ENCODE measurements at places on chromosomes 6 and 20.
A peak's percentile ranks its signal among the peaks of the same experiment; 100 is the strongest.

DNA sequence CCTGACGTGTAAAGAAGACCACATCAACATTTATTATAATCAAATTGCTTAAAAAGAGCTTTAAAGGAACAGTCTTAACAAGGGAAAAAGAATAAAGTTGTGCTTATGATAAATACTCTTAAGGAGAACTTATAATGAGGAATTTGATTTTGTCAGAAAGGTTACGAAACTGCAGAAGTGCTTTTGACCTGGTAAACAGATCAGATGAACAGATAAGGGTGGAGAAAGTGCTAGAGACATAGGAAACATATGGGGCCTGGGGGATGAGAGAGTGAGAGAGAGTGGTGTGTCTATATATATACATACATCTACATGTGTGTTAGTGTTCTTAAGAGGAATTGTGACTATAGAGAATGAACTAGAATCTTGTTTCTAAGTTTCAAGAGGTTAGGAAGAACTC is 186.2 kb upstream of the GJE1 start:
- no peak for DNase-seq

GRCh38 chr6:65728879-65729479 is 22.0 kb upstream of the EYS start:
- DNase-seq, result no peak

DNA sequence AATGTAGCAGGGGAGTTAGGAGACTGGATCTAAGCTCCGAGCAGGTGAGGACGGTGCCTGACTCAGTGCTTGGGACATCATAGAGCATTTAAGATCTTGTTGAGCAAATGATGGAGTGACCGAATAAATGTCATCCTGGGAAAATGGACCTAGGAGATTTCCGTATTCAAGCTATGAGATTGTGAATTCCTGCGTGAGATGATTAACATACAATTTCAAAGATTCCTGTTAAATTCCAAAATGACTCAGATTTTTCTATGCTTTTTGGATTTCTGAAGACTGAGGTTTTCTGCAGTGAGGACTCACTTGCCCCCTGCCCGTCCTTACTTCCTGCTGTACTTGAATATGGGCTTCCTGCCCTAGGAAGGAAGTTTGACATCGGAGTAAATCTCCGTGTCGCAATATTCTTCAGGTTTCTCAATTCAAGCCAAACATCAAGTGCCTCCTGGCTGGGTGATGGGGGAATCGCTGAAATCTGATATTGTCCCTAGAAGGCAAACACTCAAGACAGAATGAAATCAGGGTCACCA is 5.2 kb downstream of the SYTL3 start:
- DNase-seq, result peak; percentile 55

DNA sequence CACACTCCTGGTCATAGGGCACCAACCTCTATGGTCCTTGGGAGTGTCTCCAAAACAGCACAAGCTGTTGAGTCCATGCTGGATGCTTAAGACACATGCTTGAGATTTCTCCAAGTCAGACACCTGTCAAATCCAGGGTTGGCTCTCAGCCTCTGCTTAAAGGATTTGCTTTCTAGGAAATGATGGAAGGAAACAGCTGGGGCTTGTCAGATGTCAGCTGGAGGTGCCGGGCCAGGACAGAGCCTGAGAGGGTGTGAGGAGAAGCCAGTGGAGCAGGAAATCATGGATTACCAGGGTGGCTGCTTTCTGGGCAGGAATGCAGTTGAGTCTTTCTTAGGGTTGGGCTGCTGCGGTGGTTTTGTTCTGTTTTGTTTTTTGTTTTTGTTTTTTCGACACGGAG is 83.0 kb upstream of the FAM184A start:
- no peak for DNase-seq

DNA sequence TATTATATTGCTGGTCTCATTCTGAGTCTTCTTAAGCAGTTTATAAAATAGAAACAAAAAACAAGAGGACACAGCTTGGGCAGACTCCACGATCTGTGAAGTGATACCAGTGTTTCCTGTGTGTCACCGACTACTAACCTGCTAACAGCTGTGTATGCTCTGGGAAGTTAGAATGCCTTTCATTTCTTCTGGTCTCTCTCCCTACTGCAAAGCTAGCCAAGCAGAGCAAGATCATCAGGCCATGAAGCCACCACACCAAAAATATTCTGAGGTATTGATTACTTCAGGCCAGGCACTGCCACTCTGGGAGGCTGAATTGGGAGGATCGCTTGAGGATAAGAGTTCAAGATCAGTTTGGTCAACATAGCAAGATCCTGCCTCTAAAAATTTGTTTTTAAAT is 46.9 kb upstream of the SMIM29 start:
- no peak for DNase-seq

GRCh38 chr20:2595076-2595475 is 57.4 kb upstream of the NOP56 start:
- no peak for DNase-seq

GRCh38 chr6:36633370-36633769 is 39.2 kb downstream of the SRSF3 start:
- no peak for DNase-seq

DNA sequence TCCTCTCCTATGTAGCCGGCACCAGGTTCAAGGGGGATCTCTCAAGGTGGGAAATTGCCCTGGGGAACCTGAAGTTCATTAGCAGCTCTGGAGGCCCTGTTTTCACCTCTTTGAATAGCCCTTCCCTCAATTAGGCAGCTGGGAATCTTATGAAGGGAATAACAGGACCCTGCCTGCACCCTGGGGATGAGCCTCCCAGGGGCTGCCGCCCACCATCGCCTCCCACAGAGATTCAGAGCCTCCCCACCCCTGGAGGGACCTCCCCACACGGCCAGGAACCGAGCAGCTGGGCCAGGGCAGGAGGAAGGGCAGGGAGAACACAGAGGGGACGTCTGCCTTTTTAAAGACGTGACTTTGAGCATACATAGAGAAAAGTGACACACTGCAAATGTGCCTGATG is 4.6 kb upstream of the EEF1A2 start:
- DNase-seq, result no peak

- DNase-seq, result no peak
Measured at GRCh38 chr6:139386404-139386803, 12.0 kb upstream of the CITED2 start.

DNA sequence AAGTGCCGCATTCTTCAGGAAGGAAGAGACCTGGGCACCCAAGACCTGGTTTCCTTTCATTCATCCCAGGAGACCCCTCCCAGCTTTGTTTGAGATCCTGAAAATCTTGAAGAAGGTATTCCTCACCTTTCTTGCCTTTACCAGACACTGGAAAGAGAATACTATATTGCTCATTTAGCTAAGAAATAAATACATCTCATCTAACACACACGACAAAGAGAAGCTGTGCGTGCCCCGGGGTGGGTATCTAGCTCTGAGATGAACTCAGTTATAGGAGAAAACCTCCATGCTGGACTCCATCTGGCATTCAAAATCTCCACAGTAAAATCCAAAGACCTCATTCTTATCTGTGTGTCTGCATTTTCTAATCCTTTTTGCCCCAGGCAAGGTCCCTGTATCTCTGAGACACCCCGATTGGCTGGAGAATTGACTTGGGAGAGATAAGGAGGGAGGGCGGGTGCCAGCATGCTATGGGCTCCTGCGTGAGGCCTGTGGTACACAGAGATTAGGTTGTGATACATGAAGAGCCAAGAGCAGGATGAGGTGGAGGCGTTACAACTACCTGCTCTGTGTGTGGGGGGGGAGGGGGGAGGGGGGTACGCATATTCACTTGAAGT is 4.8 kb downstream of the MUC21 start:
- no peak for DNase-seq

DNA sequence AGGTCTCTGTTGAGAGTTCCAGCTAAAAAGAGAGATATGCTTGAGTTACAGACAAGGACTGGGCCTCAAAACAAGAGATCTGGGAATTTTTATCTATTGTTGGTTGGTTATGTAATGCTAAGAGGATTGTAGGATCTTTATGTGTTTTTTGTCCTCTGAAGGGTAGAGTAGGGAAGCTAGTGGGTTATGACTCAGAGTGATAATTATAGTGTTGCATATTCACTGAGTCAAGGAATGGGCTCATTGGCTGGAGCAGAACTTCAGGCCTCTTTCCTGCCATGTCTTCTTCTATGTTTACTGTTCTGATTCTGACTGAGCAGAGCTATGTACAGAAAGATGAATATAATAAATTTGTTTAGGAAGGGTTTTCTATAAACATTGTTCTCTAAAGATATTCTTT is 66.1 kb upstream of the NOX3 start:
- no peak for DNase-seq

DNA sequence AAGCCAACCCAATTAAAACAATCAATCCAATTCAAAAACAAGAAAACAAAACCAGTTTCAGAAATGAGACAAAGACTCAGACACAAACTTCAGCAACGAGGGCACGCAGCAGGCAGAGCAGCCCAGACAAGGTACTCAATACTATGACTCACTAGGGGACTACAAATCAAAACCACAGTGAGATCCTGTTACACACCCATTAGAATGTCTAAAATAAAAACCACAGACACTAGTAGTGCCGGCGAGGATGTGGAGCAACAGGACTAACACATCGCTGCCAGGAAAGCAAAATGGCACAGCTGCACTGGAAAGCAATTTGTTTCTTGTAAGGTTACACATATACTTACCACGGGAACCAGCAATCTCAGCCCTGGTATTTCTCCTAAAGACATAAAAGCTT is 28.4 kb upstream of the MAS1L start:
- no peak for DNase-seq

GRCh38 chr20:36756496-36756895 is 10.6 kb upstream of the NDRG3 start:
- no peak for DNase-seq

GRCh38 chr6:56046576-56046975 is 171.2 kb upstream of the BMP5 start:
- DNase-seq, result no peak

DNA sequence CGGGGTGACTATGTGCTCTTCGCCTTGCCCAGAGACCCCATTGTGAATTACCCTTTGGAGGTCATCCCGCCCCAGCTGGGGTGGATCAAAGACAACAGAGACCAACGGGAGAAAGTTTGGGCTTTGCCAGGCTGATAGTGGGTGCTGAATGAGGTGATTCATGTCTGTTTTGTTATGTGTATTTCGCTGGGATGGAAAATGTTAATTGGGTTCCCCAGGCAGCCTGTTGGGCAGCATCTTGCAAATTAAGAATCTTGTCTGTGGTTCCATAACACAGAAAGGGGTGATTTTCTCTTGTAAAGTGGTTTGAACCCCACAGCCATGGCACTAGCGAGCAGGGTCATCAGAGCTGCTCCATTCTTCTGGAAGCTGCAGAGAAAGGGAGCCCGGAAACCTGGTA is 63.1 kb upstream of the UNC93A start:
- no peak for DNase-seq

GRCh38 chr20:62652041-62652893 is 10.0 kb downstream of the SLCO4A1 start:
- DNase-seq, result peak; percentile 88

GRCh38 chr6:79236711-79237110 is 2.2 kb upstream of the HMGN3 start:
- no peak for DNase-seq

- no peak for DNase-seq
Measured at GRCh38 chr6:132592855-132593254, 3.3 kb upstream of the TAAR5 start.

GRCh38 chr6:87572021-87572420 is 17.8 kb downstream of the RARS2 start:
- no peak for DNase-seq

DNA sequence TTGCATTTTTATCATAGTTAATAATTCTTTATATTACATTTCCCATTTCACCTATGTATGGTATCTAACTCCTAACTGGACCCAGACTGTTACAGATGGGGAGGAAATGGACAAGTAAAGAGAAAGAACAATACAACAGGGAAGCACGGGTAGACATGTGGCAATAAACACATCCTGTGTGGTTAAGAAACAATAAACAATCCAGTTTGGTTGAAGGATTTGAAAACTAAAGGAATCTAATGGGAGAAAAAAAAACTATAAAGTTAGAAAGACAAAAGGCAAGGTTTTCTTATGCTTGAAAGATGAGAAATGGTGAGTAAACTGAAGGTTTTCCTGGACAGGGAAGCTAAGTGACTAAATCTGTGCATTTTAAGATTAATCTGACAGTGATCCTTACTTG is 34.9 kb upstream of the ALDH8A1 start:
- no peak for DNase-seq

DNA sequence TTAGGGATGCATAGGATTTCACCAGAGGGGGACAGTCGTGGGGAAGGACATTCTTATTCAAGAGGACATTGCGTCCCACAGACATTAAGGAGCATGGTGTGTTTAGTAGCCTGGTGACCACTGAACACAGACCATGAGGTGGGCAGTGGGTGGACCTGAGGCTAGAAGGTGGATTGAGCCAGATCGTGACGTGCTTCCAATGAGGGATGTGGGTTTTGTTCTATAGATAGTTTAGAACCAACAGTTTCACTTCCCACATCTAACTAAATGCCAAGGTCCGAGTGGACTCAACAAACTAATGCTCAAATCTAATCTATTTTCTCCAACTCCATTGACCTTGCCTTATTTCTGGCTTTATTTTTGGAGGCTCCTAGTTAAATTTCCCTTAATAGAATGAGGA is 58.5 kb downstream of the OGFRL1 start:
- no peak for DNase-seq

GRCh38 chr20:8972963-8973705 is 95.8 kb upstream of the PLCB4 start:
- DNase-seq, result no peak

DNA sequence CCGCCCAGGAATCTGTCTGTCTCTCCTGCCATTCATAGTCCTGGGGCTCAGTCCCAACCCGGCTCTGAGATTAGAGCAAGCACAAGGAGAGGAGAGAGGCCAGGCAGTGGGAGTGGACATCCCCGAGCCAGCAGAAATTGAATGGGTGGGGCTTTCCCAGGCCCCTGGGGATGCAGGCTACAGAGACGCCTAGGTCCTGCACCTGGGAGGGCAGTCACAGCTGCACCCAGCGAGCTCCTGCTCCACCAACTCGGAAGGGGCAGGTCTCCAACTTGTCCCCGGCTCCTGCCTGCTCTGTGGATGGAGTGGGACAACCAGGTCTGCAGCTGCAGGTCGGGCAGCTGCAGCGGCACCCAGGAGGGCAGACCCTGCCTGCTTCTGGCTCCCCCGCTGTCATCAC is 11.1 kb upstream of the AIG1 start:
- DNase-seq, result no peak

All from right lung (tissue), 10 donors.